Calu3 (cell line): ENCODE measurements at places on chromosomes 6 and 20. TPM values are rescaled to one million over a fixed set of nuclear protein-coding genes. Genes with fewer than 3 reads are reported as not detected.

MDFI gene
- 19.7 and 23.9 TPM in 2 replicates for total RNA-seq

FAM184A gene
- 8.2 and 8.6 TPM in 2 replicates for total RNA-seq

DNA sequence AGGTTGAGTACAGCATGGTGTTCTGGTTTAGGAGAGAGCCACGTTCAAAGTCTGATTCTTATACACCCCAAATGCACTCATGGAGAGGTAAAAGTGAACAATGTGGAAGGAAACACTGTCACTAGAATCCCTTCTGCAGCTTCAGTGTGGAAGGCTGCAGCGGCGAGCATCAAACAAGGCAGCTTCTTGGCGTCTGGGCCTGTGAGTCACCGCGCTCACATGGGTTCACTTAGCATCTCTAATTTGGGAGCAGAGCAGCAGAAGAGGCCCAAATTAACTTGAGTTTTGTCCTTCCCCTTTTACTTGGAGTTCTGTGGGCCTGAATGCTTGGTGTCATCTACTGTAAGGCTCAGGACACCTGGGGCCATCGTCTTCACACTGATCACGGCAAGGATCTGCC, 10.9 kb upstream of the E2F1 start:
- no peak for DNase-seq

- peak; percentile 76 for DNase-seq
These were observed 90.0 kb upstream of the IFNGR1 start for GRCh38 chr6:137309078-137309762.

DNA sequence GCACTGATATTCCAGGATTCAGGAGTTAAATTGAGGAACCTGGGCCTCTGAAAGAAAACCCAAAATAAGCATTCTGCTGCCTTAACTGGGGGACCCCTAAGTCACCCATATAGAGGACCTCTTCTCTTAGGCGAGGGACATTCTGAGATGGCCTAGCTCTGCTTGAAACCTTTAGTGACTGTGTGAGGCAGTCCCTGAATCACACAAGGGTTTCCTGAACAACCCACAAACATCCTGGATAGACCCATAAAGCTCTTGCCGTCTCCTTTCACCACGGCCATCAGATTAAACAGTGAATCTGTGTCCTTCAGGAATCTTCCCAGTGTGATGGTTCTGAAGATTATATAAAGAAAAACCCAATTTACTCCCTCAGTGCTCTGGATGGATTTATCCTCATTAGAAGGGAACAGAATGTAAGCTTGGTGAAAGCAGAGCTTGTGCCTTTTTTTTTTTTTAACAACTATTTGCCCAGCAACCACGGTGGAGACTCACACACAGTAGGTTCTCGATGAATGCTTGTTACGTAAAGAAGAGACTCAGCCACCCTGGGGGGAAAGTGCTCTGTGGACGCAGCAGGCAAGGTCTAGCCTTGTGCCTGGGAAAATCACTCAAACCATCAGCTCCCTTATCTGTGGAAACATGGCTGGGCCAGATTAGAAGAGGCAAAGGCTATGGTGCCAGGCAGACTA, 39.1 kb upstream of the SIRPG start:
- no peak for DNase-seq

GRCh38 chr6:20370393-20370792, 31.3 kb upstream of the E2F3 start:
- DNase-seq: no peak

UST gene
- 2.4 TPM in 2 replicates for total RNA-seq

DNA sequence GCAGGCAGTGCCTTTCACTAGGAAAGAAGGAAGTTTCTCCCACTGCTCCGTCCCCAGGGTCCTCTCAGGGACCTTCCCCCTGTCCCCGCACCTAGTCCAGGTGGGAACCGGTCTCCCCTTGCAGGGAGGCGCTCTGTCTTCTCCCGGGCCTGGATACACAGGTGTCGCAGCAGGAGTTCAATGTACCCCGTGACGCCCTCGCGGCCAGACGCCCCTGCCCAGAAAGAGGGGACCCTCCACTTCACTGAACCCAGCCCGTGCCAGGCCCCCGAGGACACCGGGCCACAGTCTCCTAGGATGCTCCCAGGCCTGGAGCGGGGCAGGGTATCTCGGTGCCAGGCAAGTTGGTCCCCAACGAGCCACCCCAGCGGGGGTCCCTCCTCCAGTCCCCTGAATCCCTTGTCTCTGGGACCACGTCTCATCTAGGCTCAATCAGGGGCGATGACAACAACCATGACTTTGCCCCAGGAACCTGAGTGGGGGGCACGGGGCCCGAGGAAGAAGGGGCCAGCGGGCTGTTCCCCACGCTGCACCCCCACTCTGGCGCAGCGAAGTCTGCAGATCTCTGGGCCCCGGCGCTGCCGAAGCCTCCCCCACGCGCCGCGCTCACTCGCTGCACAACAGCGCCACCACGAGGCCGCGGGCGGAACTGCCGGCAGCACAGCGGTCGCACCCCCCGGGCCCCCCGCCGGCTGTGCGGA, 103.0 kb downstream of the EDN3 start:
- DNase-seq: peak; percentile 77

PLG gene
- total RNA-seq: not detected in 2 replicates

DNA sequence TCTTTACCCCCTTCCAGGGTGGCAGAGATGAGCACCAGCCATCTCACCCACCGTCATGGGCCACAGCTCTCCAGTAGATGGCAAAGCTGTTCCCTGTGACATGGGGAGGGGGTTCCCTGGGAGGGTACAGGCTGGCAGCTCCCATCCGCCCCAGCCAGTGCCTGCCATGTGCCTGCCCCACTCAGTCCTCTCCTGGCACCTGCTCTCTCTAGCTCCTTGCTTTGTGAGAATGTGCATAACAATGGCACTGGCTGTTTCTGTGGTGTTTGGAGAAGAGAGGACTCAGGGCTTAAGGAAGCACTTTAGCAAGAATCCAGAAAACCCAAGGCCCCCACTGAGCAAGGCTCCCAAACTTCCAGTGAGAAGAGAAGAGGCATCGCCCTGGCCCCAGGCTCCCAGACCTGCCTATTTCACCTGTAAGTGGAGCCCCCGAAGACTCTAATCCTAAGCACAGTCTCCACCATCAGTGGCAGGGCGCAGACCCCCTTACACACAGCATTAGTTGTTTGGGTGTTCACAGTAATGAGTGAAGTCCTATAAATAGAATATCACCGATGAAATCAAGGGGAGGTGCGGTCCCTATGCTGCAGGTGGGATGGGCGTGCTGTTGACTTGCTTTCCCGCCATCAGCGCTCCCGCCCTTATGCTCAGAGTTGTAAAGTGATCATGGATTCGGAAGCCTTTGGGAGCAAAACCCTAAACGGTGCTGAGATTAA, 110.2 kb downstream of the AGPAT4 start:
- DNase-seq: no peak

GSTA4 gene
- total RNA-seq: 0.38 TPM in 1 of 2 replicates, not detected in the other

DNA sequence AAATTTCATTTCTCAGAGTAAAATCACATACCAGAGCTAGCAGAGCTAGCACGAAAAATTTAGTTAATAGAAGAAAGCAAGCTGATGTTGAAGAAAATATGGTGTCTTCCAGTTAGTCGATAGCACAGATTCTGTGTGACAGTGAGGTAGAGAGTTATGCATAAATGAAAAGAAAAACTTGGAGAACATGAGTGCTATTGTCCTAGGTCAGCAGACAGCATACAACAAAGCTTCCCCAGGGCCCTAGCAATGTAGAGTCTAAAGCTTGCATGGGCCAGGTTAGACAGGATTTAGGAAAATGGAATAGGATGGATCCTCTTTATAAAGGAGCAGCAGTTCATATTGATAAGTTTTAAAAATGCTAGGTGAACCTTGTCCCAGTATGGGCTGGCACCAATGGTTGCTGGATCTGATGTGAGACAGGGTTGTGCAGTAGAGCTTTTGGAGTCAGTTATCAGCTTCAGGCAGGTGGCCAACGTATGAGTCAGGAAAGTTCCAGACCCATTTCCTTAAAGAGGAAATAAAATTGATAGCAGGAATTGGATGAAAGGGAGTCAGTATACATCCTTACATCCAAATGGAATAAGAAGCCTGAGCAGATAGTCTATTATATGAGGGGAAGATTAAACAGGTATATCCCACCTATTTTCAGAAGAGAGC, 277.2 kb downstream of the FRK start:
- peak; percentile 8 for DNase-seq

DNA sequence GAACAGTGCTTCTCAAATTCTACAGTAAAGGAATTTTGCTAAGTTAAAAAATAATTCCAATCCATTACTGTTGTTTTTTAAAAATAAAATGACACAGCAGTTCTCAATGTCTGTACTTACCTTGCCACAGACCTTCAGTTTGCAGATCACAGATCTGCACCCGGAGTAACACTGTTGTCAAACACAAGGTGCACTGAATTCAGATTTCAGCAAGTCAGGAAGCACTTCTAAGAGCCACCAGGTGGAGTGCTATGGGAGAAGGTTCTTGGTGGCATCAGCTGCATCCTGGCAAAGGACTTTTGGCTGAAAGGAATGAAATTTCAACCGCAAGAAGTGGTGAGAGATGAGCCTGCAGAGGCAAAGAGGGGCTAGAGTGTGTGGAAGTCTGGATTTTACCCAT, 17.4 kb downstream of the RSPH4A start:
- DNase-seq: no peak

- DNase-seq: peak; percentile 18
These were observed 106.5 kb downstream of the ATP9A start for GRCh38 chr20:51661609-51662178.

GRCh38 chr6:32118782-32119628, 9.0 kb downstream of the ATF6B start:
- DNase-seq: peak; percentile 96

DNA sequence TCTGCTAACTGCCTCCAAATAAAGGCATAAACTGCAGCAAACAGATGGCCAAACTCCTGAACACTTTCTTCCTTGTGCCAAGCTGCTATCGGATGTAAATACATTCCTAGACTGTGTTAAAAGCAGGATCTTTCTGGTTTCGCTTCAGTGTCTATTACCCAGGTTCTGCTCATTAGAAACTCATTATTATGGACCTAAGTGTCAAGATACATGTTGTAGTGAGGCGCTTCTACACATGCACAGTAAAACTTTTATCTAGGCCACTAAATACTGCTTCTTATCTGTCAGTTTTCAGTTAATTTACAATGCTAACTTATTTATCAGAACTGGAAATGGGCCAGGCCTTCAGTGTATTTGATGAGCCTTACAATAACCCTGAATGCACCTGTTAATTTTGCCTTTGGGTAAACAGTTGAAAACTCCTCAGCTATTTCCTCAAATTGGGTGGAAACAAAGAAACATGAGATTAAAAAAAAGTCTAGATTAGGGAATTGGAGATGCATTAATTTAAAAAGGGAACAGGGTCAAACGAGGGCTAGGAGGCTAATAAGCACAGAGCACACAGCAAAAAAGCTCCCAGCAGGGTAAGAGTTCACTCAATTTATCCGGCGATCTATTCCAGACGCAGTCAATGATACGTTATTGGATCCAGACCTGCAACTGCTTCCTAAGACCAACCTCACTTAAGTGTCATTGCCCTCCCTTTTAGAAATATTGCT, 240.6 kb downstream of the FOXC1 start:
- DNase-seq: no peak

DNA sequence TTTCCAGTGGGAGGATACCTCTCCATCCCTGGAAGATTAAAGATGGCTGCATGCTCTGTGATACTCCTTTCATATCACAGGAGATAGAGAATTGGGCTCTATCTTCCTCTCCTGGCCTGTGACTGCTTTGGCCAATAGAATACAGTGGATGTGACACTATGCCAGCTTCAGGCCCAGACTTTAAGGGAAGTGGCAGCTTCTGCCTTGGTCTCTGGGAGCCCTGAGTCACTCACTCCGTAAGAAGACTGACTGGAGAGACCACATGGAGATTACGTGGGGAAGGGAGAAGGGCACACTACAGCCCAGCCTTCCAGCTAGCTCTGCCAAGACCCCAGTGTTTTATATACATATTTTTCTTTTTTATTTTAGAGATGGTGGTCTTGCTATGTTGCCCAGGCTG, 10.4 kb upstream of the MMP9 start:
- no peak for DNase-seq

- DNase-seq: no peak
These were observed 251.0 kb downstream of the UST start for GRCh38 chr6:148997865-148998264.
